BJ (cell line): ENCODE measurements at places on chromosomes 4 and X.

DNA sequence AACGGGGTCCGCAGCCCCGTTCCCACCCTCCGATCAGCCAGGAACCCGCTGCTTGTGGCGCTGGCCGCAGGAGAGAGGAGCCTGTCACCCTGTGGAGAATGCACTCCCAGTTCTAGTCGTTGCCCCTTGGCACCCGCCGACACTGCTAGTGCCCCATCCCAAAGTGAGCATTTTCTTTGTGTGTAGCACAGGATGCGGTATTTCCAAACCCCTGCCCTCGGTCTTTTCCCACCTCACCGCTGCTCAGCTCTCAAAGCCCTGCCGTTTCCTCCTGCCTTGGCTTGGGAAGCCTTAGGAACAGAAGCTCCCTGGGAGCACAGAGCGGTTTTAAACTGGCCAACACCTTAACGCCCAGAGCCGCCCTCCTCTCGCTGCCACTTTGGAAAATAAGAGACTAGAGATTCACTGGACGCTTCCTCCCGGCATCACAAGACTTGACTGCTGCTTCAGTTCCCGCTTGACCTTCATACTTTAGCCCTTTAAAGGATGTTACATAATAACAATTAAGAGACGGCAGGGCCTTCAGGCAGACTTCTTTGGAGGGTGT, 772 bp downstream of the CYP4V2 start:
- DNase-seq, result no peak

- no peak for DNase-seq
Observed at GRCh38 chr4:3879681-3880614, 113.8 kb downstream of the ADRA2C start.

DNA sequence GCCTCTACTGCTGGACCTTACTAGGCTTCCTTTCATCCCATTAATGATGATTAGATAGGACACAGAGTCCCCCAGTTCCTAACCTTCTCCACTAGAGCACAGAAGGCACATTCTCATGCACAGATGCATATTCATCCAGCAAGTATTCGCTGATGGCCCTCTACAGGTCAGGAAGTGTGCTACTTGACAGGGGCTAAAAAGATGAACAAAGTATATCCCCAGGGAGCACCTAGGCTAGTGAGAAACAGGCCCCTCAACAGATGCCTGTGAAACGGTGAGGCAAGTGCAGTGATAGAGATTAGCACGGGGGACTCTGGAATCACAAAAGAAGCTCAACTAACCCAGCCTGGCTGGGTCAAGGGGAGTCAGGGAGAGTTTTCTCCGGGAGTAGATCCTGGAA, 95.8 kb downstream of the MGST2 start:
- DNase-seq, result no peak

DNA sequence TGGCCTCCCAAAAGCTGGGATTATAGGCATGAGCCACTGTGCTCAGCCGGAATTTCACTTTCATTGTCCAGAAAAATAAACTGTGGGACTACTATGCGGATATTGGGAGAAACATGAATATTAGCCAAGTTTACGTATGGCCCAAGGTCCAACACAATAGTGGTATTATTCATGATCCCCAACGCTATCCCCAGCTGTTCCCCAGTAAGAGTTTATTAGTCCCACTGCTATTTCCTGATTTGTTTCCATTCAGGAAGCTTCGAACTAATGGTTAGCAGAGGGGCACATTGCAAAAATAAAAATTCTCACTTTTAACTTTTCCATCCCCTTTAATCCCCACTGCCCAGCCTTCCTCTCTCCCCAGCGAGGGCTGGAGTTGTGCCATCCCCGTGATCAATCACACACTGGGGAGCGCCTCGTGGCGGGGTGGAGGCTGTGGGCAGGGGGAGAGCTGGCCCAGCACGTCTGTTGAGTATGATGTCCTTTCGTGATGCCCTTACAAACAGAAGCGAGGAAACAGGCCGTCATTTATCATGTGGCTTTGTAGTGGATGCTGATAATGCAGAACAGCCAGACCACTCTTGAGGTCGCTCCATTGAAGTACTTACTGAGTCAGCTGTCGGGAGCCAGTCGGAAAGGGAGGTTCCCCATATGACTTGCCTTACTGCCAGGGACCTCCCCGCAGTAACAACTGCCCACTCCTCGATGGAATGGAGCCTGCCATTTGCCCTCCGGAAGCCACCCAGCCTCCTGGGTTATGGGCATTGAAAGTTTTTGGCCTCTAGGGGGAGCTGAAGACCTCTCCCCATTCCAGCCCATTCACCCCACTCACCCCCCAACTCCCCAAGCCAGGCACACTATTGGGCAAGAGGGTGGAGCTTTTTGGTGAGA, 117.0 kb downstream of the KDR start:
- no peak for DNase-seq

DNA sequence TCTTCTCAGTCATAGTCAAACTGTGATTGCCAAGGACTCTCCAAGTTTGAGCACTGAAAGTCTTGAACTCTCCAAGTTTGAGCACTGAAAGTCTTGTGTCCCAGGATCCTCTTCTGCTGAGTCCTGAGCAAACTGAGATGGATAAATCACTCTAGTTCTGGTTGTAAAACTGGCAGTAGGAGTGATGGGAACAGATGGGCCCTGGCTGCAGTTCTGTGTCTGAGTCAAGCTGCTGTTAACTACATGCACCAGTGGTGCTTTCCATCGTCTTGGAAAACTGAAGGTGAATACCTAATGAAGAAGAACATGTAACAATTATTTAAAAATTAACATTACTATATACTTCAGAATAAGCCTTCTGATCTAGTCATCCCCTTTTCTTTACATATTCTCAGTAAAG, 27.6 kb upstream of the KCNIP4 start:
- no peak for DNase-seq

DNA sequence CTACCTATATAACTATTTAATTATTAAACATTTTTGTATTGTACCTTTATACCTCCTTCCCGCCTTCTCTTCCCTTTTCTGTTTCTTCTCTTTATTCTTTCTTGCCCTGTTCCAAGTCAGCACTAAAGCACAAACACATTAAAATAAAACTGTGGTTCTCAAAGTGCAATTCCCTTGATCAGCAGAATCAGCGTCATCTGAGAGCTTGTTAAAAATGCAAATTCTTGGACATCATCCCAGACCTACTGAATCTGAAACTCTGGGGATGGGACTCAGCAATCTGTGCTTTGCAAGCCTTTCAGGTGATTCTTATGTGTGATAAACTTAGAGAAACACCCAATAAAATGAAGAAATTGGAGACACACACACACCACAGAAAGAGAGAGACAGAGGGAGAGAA, 178.4 kb upstream of the BMP3 start:
- no peak for DNase-seq

GRCh38 chr4:24557026-24558025, 27.0 kb downstream of the DHX15 start:
- DNase-seq, result no peak

GRCh38 chrX:134676436-134676835, 18.2 kb upstream of the PLAC1 start:
- DNase-seq, result peak; percentile 50

DNA sequence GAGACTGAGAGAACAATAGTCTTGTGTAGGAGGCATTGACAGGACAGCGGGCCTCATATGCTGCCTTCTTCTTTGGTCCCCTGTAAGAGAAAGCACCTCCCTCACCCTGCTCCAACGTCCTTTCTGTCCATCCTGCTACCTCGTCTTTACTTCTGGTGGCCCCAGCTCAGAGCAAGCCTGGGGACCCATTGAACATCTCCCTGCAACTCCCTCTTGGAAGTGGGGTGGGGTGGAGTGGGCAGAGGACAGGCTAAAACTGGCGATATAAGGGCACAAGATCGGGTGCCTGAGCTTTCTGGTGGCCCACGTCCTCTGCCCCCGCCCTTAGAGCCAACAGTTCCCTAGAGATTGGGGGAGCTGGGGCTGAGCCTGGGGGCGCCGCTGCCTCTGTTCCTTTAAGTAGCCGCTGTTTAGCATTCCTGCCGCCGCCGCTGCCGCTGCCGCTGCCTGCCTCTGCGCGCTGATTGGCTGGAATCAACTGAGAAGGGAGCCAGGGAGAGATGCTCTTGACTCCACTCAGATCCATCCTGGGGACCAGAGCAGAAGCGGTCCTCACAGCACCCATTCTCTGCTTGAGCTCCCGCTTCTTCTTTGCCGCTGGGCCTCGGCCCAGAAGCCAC, at the start of gene DLG3:
TSS of gene DLG3 (plus strand) at position 510 of the 620 bp plus-strand sequence. CDS start 367 bp downstream, outside the sequence.
- DNase-seq, result no peak

- DNase-seq, result no peak
Observed at GRCh38 chrX:84046403-84046984, 141.5 kb downstream of the RPS6KA6 start.

- no peak for DNase-seq
Observed at GRCh38 chr4:121189326-121190215, 25.4 kb upstream of the TNIP3 start.

DNA sequence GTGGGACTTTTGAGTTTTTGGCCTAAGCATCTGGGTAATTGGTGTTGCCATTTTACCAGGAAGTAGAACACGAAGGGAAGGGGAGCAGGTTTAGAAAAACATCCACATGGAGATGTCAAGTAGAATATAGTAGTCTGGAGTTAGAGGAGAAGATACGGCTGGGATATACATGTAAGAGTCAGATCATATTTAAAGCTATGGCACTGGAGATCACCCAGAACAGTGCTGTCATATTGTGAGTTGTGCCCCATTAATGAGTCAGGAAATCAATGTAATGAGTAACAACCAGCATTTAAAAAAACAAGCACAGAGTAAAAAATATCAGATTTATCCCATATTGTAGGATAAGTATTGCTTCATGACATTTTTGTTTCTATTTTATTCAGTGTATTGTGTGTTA, 4.2 kb downstream of the GSTCD start:
- no peak for DNase-seq

DNA sequence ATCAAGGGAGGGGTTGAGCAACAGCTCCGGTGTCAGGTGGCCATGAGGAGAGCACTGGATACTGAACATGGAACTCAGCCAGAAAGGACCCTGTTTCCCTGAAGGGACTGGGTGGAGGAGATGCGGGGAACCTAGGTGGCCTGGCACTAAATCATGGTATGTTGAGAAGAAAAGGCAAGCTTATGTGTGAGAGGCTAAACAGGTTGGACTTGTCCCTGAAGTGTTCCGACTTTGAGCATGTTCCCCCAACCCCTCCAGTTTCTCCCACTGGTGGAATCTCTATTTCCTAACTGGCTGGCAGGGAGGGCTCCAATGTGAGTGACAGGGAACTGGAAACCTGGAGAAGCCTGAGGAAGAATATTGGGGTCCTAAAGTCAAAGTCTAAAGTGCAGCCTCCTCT, 69.5 kb downstream of the PLAC1 start:
- no peak for DNase-seq

DNA sequence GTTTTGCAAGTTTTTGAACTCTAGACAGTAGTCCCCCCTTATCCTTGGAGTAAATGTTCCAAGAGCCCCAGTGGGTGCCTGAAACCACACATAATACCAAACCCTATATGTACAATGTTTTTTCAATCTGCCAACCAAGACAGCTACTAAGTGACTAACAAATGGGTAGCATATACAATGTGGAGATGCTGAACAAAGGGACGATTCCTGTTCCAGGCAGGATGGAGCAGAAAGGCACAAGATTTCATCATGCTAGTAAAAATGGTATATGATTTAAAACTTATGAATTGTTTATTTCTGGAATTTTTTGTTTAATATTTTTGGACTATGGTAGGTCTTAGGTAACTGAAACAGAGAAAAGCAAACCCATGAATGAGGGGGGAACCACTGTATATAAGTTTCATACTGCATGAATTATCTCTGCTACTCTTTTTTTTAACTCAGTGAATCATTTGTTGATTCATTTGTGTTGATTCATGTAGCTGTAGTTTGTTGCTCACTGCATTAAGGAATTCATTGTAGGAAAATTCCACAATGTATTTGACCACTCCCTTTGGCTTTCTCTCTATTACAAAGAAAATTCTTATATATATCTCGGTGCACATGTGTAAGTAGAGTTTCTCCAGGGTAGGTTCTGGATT, 21.9 kb upstream of the ANXA3 start:
- peak; percentile 26 for DNase-seq

- no peak for DNase-seq
Observed at GRCh38 chr4:39181520-39181904, 817 bp upstream of the WDR19 start.

GRCh38 chr4:10097906-10098779, 18.5 kb downstream of the WDR1 start:
- no peak for DNase-seq

- DNase-seq, result no peak
Observed at GRCh38 chr4:94660614-94661013, 97.1 kb upstream of the BMPR1B start.

DNA sequence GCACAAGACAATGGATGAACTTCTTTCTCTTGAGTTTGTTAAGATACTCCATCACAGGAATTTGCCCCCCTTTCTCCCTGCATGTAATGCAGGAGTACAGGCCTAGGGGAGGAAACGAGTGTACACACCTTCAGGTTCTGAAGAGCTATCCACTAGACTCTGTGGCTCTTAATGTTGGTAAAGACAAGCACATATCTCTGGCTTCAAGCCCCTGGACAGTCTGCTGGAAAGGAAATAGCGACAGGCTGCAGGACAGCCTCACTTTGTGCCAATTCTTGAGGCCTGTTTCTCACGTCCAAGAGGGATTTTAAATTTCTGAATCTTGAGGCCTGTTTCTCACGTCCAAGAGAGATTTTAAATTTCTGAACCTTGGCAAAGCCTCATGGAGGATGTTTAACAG, 87.1 kb downstream of the RLIM start:
- DNase-seq, result no peak

DNA sequence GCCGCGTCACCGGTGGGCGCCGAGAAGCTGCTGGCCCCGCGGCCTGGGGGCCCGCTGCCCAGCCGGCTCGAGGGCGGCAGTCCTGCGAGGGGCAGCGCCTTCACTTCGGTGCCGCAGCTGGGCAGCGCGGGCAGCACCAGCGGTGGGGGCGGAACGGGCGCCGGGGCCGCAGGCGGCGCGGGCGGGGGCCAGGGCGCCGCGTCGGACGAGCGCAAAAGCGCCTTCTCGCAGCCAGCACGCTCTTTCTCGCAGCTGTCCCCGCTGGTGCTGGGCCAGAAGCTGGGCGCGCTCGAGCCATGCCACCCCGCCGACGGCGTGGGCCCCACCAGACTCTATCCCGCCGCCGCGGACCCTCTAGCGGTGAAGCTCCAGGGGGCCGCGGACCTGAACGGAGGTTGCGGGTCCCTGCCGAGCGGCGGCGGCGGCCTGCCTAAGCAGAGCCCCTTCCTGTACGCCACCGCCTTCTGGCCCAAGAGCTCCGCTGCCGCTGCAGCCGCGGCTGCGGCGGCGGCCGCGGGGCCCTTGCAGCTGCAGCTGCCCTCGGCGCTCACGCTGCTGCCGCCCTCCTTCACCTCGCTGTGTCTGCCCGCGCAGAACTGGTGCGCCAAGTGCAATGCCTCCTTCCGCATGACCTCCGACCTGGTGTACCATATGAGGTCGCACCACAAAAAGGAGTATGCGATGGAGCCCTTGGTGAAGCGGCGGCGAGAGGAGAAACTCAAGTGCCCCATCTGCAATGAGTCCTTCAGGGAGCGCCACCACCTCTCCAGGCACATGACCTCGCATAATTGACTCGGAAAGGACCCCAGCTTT, 5.6 kb downstream of the PRDM8 start:
- DNase-seq, result no peak
